ENCODE measurements at places on chromosomes 6 and 20. TPM values are rescaled to one million over a fixed set of nuclear protein-coding genes. Genes with fewer than 3 reads are reported as not detected.

- no peak for DNase-seq
These were observed 27.1 kb downstream of the RIPOR2 start for GRCh38 chr6:24908650-24909035.

RAB32 gene
- total RNA-seq: 7.0 TPM

TSPO2 gene
- total RNA-seq: not detected

- DNase-seq: no peak
These were observed 35.4 kb upstream of the RCAN2 start for GRCh38 chr6:46526607-46527006.

DNA sequence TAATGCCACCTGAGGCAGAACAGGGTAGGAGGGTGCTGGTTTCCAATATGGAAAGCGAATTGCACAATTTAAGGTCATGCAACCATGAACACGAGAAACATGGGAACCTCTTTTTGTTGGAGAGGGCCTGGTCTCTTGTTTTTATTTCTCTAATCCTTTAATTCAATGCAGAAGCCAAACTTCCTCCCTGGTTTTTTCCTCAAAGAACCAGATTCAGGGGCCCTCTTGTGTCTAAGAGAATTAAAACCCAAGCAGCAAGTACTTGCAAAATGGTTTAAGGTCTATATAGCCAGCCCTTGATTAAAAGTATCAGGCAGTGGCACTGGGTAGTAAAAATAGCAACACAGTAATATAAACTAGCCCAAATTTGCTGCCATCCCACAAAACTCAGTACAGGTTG lies 19.5 kb downstream of the GSTA4 start:
- DNase-seq: no peak

DNA sequence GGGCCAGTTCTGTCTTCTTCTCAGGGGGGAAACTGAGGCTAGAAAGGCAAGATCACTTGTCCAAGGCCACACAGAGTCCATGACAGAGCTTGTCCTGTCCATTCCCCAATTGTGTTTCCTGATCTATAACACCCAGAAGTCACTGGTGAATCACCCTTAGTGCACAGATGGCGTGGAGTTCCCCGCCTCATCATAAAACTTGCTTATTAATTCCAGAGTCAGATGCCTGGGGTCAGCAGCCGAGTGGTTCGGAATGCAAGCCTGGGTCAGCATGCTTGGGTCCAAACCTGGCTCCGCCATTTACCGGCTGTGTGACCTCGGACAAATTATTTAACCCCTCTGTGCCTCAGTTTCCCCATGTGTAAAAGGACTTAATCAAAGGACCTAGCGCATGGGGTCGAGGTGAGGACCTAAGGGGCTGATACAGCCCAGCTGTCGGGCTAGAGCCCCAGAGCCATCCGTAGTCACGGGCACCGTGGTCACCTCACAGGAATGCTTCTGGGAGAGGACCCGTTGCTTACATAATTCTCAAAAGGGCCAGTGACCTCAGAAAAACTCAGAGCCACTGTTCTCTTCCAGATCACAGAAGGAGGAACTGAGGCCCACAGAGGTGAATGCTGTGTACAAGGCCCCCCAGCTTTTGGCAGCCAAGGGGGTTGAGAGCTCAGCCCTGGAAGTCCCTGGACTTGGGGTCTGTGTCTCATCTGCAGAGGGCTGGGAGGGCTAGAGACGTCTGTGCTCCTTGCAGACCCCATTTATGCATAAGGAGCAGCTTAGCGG lies 1.4 kb upstream of the ZBP1 start:
- peak; percentile 52 for DNase-seq

- DNase-seq: no peak
These were observed 174.2 kb upstream of the HDAC2 start for GRCh38 chr6:114144887-114145851.

DNA sequence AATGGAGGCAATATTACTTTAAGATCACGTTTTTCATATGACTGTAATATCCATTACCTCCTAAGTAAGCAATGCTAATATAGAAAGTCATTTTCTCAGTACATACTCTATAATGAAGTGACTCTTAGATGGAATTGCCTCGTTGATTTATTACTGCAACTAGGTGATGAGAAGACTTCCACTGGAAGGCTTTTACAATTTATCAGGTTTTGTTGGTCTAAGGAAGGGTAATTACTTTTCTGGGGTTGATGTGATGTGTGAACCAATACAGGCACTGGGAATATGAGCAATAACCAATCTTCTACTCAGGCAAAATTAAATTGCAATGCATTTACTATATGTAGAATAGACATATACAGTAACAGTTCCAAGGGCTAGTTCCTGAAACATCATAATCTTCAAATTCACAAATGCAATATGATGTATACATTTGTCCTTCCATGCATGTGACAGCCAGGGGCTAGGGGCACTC lies 635.0 kb downstream of the QKI start:
- no peak for DNase-seq

ADGRF5 gene
- 38.4 TPM for total RNA-seq

- DNase-seq: no peak
These were observed 99.3 kb downstream of the PSMB1 start for GRCh38 chr6:170453586-170454511.

GRCh38 chr6:19753826-19754225 lies 83.3 kb upstream of the ID4 start:
- DNase-seq: no peak

DNA sequence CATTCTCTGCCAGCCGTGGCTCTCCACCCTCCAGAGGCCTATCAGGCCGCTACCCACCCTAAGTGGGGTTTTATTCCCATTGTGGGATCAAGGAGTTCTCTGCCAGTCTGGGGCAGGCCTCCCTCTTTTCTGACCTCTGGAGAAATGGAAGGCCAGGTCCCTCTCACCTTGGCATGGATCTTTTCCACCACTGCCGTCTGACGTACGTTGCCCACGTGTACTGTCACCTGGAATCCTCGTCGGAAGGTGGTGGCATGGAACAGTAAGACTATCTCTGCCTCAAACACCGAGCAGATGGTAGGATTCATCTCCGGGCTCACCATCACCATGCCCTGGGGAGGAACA lies 7.3 kb downstream of the GTPBP2 start:
- DNase-seq: no peak

ESR1 gene
- 0.47 TPM for total RNA-seq

DNA sequence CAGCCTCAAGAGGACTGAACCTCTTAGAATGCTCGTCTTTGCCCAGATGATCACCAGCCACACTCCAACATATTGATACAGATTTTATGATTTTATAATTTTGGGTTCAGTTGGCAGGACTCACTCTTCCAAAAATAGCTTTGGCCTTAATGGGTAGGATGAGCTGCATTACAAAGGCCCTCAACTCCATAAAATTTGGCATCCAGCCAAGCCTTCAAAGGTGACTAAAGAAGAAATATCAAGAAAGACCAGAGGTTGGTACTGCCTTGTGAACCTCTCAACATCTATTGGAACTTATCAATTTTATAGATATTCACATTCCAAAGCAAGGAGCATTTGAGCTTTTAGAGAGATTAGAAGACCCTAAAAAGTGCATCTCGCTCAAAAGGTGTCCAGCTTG lies 48.4 kb upstream of the SNAP25 start:
- DNase-seq: no peak

DNA sequence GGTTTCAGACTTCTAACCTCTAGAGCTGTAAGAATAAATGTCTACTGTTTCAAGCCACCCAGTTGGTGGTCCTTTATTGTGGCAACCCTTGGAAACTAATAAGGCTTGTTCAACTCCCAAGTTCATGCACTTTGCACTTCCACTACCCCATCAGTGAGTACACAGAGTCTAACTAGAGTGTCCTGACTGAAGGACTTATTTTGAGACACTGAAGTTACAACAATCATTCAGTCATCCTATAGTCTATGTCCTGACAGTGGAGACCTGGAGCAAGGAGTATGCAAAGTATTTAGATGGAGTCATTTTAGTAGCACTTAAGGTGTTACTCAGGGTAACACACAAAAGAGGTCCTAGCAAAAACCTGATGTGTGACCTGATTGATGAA lies 62.6 kb downstream of the VGLL2 start:
- DNase-seq: no peak

DNA sequence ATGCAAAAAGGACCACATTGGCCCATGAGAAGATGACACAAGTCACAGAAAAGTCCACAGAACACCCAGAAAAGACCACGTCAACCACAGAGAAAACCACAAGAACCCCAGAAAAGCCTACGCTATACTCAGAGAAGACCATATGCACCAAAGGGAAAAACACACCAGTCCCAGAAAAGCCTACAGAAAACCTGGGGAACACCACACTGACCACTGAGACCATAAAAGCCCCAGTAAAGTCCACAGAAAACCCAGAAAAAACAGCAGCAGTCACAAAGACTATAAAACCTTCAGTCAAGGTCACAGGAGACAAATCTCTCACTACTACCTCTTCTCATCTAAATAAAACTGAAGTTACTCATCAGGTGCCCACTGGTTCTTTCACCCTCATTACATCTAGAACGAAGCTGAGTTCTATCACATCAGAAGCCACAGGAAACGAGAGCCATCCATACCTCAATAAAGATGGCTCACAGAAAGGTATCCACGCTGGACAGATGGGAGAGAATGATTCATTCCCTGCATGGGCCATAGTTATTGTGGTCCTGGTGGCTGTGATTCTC lies 11.2 kb downstream of the MUCL3 start:
- DNase-seq: no peak

GRCh38 chr6:39577446-39578165 lies 147.6 kb downstream of the KIF6 start:
- DNase-seq: no peak

GRCh38 chr6:29451471-29452193 lies 5.2 kb downstream of the OR11A1 start:
- DNase-seq: no peak

DNA sequence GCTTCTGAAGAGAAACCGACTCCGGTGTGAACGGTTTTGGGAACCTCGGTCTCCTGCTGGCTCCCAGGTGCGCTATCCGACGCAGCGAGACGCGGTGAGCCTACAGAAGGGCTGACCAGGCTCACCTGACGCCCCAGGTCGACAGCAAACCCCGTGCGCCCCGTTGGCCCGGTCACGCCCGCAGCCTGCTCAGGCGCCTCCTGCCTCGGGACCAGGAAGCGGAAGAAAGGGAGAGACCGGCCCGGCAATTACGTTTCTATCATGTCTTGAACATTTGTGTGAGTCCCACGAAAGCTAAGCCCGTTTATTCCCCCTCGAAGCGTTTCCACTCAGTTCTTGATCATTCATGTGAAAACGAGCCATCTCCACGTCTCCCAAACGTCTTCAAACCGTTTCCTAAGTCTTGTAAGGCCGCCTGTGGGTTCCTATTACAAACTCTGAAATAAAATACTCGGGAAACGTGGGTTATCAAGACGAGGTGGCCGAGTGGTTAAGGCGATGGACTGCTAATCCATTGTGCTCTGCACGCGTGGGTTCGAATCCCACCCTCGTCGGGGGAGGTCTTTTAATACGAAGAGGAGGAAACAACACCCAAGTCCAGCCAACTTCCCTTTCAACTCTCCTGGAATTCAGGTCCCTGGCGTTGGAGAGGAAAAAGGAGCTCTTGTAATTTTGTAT lies 150.5 kb upstream of the PRSS16 start:
- DNase-seq: no peak

- no peak for DNase-seq
These were observed 21.9 kb downstream of the BHLHE23 start for GRCh38 chr20:62984666-62985443.

PTK6 gene
- not detected for total RNA-seq

DNA sequence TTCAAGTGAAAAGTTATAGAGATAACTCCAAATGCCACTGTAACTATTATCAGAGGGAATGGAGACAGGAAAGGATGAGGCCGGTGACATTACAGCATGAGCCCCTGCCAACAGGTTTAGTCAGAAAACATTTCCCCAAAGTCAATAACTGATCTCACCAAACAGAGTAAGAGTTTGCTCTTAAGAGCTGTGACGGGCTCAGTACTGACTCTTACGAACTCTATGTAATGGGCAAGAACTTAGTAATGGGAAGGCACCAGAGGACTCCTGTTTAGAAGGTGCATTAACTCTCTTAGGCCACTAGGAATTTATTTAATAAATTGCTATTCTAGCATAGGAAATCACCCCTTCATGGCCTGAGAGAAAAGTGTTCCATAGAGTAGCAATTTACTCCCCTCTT lies 76.8 kb downstream of the SAMD5 start:
- DNase-seq: no peak

- peak; percentile 93 for DNase-seq
These were observed 21.0 kb downstream of the PIGT start for GRCh38 chr20:45436732-45437485.

DNA sequence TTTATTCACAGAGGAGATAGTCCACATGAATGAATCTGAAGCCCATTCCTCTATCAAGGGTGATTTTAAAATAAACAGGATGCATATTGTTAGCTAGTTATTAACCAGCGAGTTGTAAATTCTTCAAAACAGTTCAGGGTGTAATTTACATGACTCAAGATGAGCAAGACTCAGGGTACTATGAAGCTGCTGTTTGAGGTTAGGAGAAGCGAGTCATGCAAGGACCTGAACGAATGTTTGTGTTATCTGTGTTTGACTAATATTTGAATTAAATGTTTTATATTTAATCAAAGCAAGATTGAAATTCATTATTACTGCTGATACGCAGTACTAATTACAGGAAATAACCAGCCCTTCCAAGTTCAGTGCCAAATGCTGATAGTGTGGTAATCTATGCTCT lies 191.1 kb downstream of the SAMD5 start:
- no peak for DNase-seq

GRCh38 chr6:94673251-94673650 lies 904.1 kb upstream of the MANEA start:
- DNase-seq: no peak

TMEM151B gene
- total RNA-seq: 0.11 TPM
